ENCODE measurements at places on chromosomes 1 and 21. TPM values are rescaled to one million over a fixed set of nuclear protein-coding genes. Genes with fewer than 3 reads are reported as not detected.

- no peak for DNase-seq
Measured at GRCh38 chr1:41046347-41046775, 24.8 kb upstream of the SLFNL1 start.

GRCh38 chr1:73491621-73492020 lies 706.4 kb downstream of the LRRIQ3 start:
- no peak for DNase-seq

NTMT2 gene
- total RNA-seq = not detected

- DNase-seq = no peak
Measured at GRCh38 chr1:3461238-3461933, 6.9 kb downstream of the ARHGEF16 start.

GRCh38 chr1:65221638-65222339 lies 73.8 kb downstream of the AK4 start:
- DNase-seq = no peak

DNA sequence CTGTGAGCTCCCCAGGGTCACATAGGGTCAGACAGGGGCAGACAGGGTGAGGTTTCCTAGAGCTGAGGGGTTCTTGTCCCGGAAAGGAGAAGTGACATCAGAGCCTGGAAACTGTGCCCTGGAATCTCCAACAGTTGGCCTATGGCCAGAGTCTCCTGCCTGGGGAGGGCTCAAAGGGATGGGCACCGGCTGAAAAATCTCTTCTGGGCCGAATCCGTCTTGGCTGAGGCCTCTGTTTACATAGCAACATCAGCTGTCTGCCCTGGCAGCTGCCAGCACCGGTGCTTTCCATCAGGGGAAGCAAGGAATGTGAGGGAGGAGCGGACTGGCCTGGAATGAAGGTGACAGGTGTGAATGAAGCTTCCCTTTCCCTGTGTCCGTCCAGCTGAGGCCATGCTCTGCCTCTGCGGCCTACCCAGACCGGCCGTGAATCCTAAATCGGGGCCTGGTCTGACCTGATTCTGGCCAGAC lies 30.7 kb downstream of the VASH2 start:
- no peak for DNase-seq

GRCh38 chr1:174818014-174818616 lies 181.6 kb upstream of the CACYBP start:
- no peak for DNase-seq

DNA sequence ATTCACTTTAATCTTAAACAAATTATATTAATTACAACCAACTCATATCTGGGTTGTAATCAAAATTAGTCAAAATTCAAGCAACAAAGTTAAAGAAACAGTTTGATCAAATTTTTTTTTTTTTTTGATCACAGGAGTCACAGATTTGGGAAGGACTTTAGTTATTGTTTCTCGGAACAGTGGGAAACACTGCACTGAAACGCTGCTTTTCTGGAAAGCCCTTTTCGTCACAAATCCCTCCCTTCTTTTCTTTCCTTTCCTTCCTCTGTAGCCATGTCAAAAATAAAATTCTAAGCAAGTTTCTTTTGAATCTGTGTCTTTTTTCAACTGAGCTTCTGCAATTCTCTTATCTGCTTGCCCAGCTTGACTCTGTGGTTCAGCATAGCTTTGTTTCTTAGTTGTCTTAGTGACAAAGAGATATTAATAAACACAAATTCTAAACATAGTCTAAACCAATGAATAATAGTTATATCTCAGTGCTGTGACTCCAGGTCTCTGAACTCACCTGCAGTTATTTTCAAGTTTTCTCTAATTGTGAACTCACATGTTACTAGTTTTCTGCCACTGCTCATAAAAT lies 53.8 kb downstream of the PTGS2 start:
- no peak for DNase-seq

- no peak for DNase-seq
Measured at GRCh38 chr1:68495968-68496679, 758 bp downstream of the DEPDC1 start.

IL20 gene
- not detected for total RNA-seq

DNA sequence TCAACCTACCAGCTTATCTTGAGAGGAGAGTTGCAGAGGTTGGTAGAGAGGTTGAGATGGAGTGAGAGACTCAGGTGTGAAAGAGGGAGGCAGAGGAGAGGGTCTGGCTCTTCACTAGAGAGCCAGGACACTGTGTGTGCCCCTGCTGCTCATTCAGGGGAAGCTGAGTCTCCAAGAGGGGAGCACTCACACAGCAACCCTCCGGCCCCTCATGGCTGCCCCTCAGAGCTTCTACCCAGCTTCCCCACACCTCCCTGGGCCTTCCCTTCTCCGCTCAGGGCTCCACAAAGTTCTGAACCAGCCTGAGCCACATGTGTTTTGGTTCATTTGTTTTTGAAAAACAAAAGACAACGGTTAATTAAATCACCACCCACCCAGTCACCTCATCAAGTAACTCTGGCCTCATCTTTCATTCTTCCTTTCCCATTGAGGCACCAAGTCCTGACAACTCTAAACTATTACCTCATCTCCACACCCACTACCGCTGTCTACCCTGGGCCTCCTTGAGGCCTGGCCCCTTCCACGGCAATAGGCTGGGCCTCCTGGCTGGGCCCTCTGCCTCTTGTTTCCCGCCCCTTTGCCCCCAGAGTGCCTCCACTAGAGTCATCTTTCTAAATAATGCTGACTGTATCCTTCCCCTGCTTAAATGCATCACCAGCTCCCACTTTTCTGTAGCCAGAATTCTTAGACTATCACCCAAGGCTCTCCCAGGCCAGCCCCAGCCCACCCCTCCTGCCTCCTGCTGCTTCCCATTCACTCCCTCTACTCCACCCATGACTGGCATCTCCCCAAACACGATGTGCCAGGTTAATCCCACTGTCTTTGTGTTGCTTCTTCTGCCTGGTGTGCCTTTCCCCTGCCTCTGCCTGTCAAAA lies 33.0 kb downstream of the TNNT2 start:
- DNase-seq = no peak

GRCh38 chr1:155776414-155776813 lies 80.6 kb downstream of the GON4L start:
- no peak for DNase-seq

DNA sequence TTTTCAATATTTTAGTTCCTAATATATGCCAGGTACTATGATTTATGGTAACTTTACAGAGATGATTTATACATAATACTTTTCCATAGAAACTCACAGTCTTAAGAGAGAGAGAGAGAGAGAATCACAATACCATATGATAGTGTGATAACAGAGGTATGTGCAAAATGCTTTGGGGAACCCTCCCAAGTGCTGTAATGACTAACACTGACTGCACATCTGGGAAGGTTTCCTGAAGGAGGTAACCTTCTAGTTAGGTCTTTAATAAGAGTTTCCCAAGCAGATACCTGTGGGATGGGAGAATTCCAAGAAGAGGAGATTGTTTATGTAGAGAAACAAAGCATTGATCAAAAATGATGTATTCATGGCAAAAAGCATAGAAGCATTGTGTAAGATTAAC lies 34.6 kb upstream of the PIGC start:
- DNase-seq = no peak

DNA sequence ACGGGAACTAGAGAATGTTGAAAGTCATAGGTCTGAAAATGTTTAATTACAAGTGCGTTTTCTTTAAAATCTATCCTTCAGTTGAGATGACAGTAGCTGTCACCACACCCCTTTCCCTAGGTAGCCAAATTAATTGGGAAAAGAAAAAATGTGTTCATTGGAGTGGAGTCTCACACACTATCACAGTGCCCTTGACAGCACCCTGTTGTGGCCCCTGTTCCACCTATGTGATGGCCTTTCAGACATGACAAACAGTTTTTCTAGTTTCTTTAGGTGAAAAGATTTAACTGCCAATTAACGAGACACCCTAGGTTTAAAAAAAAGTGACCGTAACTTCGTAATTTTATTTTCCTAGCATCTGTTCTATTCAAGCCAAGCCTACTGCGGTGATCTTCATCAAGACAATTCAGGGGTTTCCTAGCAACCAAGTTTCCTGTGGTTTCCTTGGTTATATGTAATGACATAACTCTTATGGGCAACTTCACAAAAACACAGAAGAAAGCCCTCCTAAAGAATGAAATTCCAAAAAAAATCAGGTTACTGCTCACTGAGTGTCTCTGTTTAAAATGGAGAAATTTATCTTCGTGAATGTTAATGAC lies 298.3 kb downstream of the PDE4B start:
- no peak for DNase-seq

DNA sequence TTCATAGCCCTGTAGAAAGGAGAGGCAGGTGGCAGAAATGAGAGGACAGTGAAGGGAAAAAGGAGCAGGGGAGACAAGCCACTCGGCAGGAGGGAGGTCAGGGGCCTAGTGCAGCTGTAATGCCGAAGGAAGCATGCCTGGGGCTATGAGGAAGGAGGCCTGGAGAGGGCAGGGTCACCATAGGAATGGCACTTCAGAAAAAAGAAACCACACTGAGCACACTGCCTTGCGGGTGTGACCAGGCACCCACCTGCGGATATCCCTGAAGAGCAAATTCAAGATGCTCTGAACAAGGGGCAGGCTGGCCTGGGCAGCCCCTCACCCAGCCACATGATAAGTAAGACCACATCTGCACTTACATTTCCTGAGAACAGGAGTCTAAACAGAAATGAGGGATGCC lies 104.7 kb downstream of the JAK1 start:
- DNase-seq = no peak

- DNase-seq = no peak
Measured at GRCh38 chr1:243842978-243843511, 7.0 kb downstream of the AKT3 start.

DNA sequence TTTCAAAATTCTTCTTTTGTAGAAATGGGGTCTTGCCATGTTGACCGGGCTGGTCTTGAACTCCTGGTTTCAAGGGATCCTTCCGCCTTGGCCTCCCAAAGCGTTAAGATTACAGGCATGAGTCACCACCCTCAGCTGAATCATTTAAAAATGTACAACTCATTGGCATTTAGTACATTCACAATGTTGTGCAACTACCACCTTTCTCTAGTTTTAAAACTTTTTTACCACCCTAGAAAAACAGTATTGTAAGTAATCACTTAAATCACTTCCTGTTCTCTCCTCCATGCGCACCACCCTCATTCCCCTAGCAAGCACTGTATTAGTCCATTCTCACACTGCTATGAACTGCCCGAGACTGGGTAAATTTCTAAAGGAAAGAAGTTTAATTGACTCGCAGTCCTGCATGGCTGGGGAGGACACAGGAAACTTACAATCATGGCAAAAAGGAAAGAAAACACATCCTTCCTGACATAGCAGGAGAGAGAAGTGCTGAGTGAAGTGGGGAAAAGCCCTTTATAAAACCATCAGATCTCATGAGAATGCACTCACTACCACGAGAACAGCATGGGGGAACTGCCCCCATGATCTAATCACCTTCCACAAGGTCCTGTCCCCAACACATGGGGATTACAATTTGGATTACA lies 14.4 kb upstream of the THEM5 start:
- no peak for DNase-seq

GPR161 gene
- 0.48 TPM for total RNA-seq

DNA sequence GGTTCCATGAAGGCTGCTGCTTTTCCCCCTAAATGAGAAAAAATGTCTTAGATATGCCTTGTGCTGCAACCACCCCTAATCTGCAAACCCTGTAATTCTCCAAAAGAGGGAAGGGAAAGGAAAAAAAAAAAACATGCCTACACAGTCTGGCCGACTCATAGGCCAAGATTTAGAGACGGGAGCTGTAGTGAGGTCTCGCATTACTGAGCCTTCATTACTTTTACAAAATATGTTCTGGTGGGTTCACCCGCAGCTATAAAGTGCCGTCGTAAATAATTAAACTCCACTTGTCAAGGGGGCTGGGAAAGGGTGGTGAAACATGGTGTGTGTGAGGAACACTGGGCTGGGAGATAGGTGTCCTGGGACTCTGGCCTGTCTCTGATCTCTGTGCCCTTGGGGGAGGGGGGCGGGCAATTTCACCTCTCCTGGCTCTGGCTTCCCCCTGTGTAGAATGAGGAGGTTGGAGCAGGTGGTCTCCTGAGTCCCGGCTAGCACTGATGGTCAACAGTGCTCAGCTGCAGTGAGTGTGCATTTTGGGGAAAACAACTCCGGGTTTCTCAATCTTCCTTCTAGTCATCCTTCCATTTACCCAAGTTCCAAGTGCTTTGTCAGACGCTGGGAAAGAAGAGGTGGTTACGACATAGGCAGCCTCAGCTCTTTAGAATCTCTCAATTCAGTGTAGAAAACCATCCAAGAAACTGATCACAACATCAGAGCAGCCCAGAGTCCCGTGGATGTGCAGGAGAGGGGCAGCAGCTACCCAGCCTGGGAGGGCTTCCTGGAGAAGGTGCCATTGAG lies 82.3 kb downstream of the ACTL8 start:
- no peak for DNase-seq

GRCh38 chr1:205458777-205459566 lies 3.1 kb upstream of the BLACAT1 start:
- no peak for DNase-seq

FCRL1 gene
- total RNA-seq = not detected

DNA sequence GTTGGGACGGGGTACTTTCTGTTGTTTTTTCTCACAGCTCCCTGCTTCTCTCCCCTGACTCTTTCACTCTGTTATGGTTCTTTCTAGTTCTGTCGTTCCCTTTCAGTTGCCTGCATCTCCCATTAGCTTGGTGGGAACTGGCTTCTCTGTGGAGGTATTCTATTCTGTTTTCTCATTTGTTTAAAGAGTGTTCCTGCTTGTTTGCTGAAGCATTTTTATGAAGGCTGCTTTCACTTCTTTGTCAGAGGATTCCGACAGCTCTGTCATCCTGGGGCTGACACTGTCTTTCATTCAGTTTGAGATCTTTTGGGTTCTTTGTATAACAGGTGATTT lies 96.0 kb upstream of the COL6A1 start:
- DNase-seq = no peak

DNA sequence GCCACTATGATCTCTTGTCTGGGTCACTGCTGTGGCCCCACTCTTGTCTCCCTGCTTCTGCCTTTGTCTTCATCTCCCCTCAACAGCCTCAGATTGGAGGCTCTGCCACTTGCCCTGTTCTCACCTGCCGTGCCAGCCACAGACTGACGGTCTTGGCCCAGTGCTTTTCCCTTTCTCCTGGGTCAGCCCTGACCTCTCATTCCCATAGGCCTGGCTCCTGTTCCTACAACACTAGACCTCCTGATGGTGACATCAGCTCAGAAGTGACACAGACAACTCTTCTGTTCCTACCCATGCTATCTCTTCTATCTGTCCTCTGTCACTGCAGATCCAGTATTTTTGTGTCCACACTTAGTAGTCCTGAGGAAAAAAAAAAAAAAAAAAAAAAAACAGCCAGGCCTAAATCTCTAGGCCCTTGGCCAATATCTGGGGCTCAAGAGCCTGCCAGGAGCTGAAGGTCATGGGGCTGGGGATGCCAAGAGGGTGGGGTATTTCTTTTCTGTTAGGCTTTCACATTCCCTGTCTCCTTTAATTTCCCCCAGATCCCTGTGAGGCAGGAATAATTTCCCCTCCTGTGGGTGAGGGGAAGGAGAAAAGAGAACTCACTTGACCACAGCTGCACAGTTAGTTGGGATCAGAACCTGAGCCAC lies 42.0 kb upstream of the FOXO6 start:
- DNase-seq = no peak

- DNase-seq = no peak
Measured at GRCh38 chr1:178953538-178954324, 72.0 kb upstream of the FAM20B start.
